Cardiac fibroblast (primary cell): ENCODE measurements at places on chromosomes 13 and 19.

- DNase-seq, result peak; percentile 15
Observed at GRCh38 chr13:44106266-44107152, 226.8 kb downstream of the LACC1 start.

- no peak for DNase-seq
Observed at GRCh38 chr19:5487222-5487621, 32.0 kb downstream of the ZNRF4 start.

DNA sequence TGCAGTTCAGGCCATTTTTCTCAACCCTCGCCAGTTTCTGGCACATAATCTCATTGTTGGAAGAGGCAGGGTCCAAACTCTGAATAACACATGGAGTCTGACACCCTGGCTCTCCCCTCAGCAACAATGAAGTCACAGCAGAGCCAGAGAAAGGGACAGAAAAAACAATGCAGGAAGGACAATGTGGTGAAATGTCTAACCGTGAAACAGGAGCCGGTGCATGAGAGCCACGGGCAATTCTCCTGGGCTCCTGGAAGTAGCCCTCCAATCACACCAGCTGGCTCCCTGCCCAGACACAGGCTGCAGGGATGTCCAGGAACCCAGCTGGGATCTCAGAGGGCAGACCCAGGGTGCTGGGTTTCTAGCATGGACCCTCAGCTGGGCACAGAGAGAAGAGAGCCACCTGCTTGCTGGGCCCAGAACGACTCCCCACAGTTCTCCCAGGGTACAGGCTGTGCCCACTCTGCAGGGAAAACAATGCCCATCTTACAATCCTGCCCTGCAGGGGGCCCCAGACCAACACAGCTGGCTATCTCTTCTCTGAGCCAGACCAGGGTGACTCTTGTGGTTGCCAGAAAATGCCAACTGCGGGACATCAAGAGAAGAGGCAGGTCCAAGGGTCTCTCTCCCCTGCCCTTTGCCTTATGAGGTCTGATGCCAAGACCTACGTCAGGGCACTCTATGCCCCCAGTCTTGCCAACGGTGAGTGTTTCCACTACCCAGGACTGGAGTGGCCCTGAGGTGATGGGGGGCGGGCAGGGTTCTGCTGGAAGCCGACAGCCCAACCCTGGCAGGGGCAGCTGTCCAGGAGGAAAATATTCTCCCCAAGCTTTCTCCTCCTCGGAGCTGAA is 64.5 kb downstream of the CEBPG start:
- DNase-seq, result no peak

DNA sequence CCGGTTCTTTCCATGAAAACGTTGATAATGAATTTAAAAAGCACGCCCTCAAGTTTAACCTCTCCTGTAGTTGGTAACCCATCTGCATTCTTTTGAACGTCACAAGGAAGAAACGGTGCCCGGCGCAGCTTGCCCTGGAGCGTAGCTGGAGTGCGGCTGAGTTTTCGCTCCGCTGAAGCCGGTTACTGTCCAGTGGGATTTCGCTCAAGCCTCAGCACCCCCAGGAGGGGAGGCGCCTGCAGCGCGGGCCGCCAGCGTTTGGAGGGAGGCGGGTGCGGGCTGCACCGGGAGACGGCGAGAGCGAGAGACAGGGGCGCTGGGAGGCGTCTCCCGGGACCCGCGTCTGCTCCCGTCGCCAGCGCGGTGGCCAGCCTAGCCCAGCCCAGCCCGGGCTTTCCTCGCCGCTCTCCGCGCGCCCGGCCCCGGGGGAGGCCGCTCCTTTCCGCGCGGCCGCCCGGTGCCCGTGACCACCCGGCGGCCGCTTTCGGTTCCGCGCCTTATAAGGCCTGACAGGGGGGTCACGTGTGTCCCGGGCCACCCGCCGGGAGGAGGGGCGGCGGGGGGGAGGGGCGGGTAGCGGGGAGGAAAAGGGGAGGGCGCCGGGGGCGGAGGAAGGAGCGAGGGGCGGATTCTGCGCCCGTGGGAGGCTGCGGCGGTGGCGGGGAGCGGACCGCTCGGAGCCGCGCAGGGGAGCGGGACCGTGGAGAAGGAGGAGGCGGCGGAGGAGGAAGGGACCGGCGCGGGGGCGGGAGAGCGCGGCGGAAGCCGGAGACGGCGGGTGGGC is 8.3 kb upstream of the DGKH start:
- peak; percentile 94 for DNase-seq

DNA sequence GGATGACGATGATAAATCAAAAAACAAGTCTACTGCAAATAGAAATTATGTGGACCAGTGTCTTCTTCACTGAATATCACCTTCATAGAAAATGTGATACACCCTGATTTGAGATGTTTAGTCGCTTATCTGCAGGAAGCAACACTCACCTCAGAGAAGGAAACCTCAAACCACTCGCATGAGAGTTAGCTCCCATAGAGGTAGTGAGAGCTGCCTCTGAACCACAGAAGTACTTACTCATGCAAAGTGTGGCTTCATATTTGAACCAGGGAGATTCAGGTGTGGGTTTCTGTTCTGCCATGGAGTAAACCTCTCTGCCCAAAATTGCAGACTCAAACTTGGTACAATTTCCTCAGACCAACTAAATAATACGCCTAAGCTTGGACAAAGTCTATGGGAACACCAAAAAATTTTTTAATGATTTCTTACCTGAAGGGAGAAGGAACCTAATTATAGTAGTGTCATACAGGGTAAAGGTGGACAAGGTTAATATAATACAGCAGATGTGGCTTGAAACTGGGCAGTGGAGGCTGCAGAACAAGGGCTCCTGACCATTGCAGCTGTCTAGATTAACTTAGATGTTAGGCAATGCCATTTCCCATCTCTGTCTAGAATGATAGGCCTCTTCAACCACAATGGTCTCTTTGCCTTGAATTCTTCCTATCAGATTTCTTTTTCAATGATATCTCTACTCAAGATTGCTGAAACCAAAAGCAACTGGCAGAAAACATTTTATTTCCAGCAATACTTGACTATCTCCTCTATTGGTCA is 29.6 kb upstream of the RCBTB2 start:
- no peak for DNase-seq

- no peak for DNase-seq
Observed at GRCh38 chr19:4098493-4098892, 25.4 kb downstream of the MAP2K2 start.

- no peak for DNase-seq
Observed at GRCh38 chr19:41334793-41335192, 18.9 kb downstream of the TGFB1 start.

DNA sequence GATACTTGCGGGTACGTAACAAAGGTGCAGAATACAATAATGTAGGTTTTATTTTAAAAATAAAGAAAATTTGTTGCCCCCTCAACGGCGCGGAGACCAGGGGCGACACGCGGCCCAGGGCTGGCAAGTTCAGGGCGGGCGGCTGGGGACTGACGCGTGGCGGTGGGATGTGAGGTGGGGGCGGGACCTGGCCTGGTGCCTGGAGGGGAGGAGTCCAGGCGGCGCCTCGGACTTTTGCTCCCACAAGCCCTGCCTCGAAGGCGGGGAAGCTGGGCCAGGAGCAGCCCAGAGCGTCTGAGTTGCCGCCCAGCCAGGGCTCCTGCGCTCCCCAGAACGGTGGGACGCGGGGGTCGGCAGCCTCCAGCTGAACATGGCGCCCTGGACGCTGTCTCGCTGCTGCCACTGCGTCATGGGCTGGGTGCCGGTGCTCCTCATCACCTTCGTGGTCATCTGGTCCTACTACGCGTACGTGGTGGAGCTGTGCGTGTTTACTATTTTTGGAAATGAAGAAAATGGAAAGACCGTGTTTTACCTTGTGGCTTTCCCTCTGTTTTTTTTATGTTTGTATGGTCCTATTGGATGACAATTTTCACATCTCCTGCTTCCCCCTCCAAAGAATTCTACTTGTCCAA is 1122.8 kb upstream of the ATXN8OS start:
- DNase-seq, result no peak

DNA sequence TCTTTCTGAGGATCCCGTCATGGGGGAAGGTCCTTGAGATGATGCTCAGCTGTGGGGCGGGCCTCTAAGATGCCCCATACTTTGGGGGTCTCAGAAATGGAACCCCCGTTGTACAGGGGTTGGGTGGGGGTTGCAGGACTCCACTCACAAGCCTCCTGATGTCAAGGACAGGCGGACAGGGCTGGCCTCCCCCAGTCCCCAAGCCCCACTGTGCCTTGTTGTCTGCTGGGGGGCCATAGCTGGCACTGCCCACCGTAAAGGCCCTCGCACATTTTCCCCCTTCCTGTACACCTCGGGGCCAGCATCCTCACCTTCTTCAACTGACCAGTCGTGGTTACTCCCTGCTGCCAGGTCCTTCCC is 2.7 kb downstream of the SNAPC2 start:
- no peak for DNase-seq

DNA sequence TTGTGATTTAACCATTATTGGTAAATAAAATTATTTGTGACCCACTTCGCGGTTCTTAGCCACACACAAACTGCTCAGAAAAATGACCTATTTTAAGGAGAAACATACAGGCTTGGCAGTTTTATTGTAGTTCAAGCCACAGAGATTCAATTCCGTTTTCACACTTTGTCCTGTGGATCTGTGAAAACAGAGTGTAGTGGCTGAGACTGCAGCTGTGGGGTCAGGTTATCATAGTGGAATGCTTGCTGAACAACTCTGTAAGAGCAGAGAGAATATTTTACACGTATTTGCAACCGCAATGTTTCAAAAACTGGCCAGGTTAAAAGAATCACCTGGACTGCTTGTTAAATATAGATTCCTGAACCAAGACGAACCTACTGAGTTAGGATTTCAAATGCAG is 292.5 kb downstream of the GPC5 start:
- no peak for DNase-seq

DNA sequence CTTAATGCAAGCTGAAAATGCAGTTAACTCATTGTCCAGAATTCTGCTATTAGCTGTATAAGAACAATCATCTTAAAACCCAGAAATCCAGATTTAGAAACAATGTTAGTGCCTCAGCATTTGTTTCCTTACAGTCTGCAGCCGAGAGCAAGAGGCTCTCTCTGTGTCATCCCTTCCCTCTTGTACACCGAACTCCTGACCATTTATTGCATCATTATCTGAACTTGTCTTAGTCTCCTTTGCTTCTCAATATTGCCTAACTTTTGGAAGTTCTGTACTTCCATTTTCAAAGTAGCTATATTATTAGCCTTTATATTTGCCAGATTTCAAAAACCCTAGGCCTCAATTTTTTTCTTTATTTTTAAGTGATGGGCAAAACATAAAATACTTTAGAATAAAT is 27.1 kb downstream of the RNASEH2B start:
- peak; percentile 50 for DNase-seq

- no peak for DNase-seq
Observed at GRCh38 chr13:89029062-89029461, 1357.9 kb downstream of the SLITRK5 start.

GRCh38 chr19:8253678-8254077 is 44.5 kb downstream of the CERS4 start:
- DNase-seq, result no peak

DNA sequence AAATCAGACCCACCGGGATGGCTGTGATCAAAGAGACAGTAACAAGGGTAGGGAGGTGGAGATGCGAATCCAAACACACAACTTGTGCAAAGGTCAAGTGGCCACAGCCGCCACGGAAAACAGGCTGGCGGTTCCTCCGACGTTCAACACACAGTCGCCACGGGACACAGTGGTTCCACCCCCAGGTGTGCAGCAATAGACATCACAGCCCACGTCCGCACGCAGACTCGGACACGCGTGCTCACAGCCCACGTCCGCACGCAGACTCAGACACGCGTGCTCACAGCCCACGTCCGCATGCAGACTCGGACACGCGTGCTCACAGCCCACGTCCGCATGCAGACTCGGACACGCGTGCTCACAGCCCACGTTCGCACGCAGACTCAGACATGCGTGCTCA is 70.1 kb downstream of the RASA3 start:
- no peak for DNase-seq
